ENCODE measurements at places on chromosomes 11 and 22.

- DNase-seq = no peak
These were observed 4.9 kb downstream of the SBF2 start for GRCh38 chr11:10288881-10289764.

DNA sequence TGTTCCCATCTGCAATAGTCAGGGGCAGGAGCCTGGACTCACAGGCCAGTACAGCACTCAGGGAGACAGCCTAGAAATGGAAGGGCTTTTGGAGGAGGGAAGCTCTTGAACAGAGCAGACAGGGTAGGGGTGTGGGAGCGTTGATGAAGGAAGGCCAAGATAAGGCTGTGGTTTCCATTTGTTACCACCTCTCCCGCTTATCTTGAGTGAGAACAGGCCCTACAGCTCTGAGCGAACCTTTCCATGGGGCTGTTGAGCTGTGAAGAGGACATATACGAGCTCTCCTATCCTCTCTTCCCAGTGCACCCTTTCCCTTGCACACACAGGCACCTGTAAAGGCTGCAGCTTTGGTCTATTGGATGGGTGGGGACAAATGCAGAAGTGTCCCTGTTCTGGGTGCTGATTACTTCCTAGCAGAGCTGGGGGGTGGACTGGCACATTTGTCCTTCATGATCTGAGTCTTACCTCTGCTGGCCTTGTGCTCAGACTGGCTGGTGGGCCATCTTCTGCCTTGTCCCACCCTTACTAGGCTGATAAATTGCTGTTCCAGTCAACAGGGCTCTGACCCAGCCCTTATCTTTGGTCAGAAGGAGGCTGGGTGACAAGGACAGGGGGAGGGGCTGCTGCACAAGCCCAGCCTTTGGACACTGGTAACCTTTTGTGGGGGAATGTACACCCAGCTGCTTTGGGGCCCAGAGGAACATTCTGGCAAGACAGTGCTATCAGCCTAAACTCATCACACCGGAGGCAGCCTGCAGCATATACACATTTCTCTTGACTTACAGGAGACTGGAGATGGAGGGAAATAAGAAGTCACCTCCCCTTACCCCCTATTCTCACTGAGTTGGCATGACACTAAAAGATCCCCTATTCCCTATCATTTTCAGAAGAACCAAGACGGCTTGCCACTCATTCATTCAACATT, 80.1 kb upstream of the NNMT start:
- no peak for DNase-seq

DNA sequence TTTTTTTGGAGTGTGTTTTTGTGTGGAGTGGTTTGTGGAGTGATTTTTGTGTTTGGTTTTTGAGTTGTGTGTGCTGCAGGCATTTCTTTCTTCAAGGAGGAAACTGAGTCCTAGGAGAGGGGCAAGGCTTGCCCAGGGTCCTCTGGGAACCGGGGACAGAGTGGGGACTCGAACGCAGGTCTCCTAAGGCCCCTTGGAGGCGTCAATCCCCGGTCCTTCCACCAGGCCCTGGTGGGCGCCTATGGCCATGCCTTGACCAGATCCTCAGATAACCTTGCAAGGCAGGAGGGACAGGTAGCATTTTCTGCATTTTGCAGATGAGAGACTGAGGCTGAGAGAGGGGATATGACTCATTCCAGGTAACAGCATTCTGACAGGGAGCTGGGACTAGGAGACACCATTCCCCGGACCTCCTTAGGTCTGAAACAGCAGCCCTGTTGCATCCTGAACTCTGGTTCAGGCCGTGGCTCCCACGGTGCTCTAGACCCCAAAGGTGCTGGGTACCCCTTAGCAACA, 39.1 kb downstream of the MYO7A start:
- DNase-seq = no peak

DNA sequence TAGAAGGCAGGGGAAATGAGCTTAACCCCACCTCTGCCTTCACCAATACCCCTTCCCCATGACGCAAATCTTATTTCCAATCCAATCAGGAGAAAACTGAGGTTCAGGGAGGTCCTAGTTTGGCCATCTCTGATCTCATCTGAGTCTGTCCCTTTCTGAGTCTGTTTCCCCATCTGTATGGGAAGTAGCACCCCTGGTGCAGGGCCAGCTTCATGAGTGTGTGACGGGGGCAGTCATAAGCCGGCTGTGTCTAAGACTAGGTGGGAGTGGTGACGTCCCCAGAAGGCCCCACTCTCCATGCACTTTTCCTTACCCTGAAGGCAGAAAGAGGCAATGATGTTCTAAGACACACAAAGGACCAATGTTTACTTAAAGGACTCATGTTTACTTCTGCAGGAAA, 72.3 kb downstream of the MN1 start:
- DNase-seq = no peak

GRCh38 chr11:22878604-22879003, 18.3 kb upstream of the CCDC179 start:
- DNase-seq = no peak

GRCh38 chr11:95134491-95134890, 44.8 kb downstream of the ENDOD1 start:
- no peak for DNase-seq

GRCh38 chr11:86941077-86941870, 13.9 kb downstream of the FZD4 start:
- no peak for DNase-seq

All from esophagus squamous epithelium (tissue), 5 donors.